Stimulated activated CD4-positive, alpha-beta T cell treated with anti-CD3 and anti-CD28 coated beads, Interleukin-12 subunit alpha, Interleukin-12 subunit beta, amount 100 ng/mL, for 24 hours (primary cell): ENCODE measurements at places on chromosomes 5 and 9.

DNA sequence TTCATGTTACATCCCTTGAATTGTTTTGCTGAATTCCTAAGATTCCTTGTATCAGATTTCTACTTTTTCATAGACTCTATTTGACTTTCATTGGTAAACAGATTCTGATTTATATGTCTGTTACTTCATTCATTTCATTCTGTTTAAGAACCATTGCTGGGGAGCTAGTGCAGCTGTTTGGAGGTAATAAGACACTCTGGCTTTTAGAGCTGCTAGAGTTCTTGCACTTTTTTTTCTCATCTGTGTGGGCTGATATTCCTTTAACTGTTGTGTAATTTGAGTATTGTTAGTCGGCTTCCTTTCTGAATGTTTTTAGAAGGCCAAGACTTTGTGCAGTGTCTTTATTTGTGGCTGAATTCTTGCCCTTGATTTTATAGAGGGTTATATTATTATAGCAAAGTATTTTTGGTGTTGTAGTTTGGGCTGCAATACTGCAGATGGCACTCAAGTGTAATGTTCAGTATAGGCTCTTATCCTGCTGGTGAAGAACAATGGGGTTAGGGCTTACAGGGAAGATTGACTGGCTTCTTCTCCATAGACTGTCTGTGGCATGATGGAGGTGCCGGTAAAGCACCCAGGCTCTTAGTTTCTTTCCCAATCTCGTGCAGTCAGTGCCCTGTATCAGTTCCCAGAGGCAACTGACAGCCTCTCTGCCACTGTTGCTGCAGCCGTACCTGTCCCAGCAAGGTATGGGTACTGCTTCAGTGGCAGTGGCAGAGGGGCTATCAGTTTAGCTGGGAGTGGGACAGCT lies 162.2 kb downstream of the OXCT1 start:
- DNase-seq = no peak

- no peak for DNase-seq
Measured at GRCh38 chr5:179254638-179255271, 90.5 kb downstream of the ADAMTS2 start.

GRCh38 chr5:150765799-150766169 lies 7.0 kb upstream of the DCTN4 start:
- no peak for DNase-seq

DNA sequence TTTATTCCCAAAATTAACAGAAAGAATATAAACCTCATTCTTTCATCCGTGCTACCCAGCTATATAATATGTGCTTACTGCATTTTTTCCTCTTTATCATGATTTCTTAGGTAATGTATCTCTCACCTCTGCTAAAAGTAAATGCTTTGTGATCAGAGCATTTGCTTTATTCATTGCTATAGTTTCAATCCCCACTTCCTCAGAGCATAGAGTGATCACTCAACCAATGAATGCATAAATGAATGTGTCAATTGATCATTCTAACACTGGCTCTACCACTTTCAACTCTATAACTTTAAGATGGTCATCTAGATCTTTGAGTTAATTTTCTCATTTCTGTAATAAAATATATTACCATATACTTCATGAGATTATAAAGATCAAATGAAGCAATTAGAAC lies 719.2 kb downstream of the CETN3 start:
- no peak for DNase-seq

GRCh38 chr9:94983552-94983951 lies 257.1 kb downstream of the AOPEP start:
- no peak for DNase-seq
